ENCODE measurements at places on chromosomes 3 and 15.

GRCh38 chr3:108106031-108106430, 15.2 kb upstream of the CD47 start:
- DNase-seq: no peak

DNA sequence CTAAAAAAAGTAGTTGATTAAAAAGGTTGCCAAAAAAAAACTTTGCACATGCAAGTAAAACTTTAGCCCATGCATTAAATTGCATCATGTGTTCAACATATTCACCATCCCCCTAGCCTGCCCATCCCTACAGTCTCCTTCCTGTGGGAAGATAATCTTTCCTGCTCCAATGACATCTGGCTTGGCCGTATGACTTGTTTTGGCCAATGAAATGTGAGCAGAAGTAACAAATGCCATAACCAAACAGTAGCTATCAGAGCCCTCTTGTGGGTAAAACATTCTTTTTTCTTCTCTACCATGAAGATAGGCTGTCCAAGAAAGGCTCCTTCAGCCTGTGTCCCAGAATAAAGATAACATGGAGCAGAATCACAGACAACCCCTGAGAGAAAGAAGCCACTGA, 15.3 kb downstream of the ERC2 start:
- DNase-seq: no peak

GRCh38 chr15:67792250-67792942, 32.9 kb upstream of the SKOR1 start:
- DNase-seq: no peak

DNA sequence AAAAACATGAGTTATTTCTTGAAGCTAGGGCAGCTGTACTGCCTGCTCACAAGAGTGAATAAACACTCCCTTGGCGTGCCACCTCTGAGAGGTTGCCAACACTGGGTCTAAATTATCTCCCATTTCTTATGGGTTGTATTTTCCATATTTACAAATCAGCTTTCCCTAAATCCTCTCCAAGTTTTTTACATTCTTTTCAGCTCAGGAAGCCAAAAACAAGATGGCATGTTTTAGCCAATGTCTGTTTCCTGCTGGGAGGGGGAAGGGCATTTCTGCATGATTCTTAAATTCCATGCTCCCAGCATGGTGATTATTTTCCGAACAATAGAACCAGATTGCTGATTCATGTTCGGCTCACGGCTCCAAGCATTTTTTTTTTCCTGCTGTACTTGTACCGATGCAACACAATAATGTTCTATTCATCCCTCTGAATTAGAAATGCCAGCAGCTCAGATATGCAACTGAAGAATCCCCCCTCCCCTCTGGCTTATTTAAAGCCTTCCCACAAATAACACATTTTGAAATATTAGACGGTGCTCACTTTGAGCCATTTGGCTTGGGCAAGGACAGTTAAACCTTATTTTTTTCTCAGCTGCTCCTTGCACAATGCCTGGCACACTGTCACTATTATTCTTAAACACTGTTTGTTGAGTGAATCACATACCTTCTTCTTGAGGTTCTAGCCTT, 252.5 kb downstream of the THRB start:
- DNase-seq: no peak

- no peak for DNase-seq
These were observed 10.9 kb downstream of the MYL3 start for GRCh38 chr3:46852334-46852720.

DNA sequence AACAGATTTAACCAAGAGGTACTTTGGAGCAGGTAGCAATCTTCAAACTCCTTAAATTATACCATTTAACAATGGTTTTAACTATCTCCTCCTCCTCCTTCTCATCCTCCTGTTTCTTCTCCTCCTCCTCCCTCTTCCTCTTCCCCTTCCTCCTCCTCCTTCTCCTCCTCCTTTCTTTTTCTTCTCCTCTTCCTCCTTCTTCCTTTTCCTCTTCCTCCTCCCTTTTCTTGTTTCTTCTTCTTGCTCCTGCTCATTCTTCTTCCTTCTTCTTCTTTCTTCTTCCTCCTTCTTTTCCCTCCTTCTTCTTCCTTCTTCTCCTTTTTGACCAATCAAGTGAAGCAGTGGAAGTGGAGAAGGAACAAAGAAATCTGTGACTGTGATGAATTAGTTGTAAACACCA, 14.1 kb downstream of the PATL2 start:
- no peak for DNase-seq

DNA sequence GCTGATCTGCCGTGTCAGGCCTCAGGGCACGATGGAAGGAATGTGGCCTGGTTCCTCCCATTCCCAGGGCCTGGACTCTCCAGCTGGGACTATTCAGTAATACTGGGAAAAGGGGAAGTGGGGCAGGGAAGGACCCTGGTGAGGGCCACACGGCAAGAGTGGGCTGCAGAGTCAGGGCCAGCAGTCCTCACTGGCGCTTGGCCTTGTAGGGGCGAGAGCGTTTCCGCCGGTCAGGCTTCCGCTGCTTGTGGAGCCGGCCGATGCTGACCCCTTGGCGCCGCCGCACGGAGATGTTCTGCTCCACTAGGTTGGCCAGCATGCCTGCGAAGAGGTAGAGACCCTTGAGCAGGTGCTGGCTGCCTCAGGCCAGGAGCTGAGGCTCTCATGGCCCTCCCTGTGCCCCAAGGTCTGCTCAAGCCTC, 42.8 kb downstream of the SEMA3G start:
- no peak for DNase-seq

Measured in NCI-H345 (cell line).